ENCODE measurements at places on chromosomes 2 and 18. TPM values are rescaled to one million over a fixed set of nuclear protein-coding genes. Genes with fewer than 3 reads are reported as not detected.

- no peak for DNase-seq
Measured at GRCh38 chr2:84641021-84641420, 124.7 kb downstream of the DNAH6 start.

- DNase-seq = no peak
Measured at GRCh38 chr2:236176951-236177350, 8.8 kb upstream of the GBX2 start.

Gene C2orf80
- total RNA-seq = 0.25 TPM

Gene SIX3
- not detected for total RNA-seq

DNA sequence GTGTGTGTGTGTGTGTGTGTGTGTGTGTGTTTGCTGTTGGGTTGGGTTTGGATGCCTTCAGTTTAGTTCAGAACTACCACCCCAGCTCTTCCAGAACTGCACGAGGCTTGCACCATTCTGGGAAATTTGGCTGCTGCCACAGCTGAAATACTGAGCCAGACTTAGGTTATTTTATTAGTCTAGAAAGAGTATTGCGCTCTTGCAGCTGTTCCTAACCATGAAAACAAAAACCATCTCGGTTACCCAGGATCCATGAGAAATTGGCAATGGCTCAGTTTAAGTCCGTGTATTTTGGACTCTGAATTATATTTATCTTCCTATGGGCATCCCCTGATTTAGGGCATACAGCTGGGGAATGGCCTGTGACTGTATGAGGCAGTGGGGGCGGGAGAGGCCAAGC, 83.2 kb downstream of the TANC1 start:
- no peak for DNase-seq

Gene FANCL
- 60.0 TPM for total RNA-seq

Gene SERPINB3
- not detected for total RNA-seq

Gene CNGA3
- 0.40 TPM for total RNA-seq

DNA sequence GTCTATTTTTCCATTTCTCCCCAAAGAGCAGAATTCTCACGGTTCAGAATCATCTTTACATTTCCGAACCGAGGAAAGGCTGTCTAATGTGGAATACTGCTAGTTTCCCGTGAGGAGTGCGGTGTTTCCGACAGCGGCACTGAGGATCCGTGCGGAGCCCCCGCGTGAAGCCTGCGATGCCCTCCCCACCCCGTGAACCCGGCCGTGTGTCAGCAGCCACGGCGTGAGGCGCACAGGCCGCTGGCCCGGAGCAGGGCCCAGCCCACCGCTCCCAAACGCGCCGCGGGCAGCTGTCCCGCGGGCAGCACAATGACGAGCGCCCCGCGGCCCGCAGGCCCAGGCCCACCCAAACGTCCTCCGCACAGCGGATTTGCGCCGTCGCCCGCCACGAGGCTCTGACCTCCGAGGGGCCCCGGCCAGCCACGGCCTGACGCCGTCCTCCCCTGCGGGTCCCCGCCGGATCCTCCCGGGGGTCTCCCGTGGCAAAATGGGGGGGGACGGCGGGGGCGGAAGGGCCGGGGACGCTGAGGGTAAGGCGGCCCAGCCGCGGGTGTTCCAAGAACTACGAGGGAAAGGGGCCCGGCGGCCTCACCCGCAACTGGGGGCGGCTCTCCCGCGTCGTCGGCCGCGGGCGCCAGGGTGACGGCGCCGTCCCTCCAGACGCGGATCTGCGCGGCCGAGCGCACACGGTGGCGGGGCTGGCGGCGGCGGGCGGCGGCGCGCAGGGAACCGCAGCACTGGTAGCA, 796 bp downstream of the SPIRE1 start:
- DNase-seq = peak; percentile 67

DNA sequence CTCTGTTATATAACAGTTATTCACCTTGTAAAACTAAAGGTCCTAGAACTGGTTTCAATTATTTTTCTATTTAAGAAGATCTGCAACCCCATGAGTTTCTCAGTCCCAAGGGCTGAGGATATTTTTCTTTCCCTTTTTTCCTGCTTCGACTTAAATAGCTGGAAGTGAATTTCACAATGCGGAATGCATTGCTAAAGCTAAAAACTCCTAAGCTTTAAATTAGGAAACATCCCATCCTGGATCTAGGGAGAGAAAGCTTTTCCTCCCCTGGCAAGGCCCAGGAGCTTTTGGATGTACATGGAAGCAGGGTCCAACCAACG, 1.4 kb downstream of the RFX8 start:
- peak; percentile 67 for DNase-seq

DNA sequence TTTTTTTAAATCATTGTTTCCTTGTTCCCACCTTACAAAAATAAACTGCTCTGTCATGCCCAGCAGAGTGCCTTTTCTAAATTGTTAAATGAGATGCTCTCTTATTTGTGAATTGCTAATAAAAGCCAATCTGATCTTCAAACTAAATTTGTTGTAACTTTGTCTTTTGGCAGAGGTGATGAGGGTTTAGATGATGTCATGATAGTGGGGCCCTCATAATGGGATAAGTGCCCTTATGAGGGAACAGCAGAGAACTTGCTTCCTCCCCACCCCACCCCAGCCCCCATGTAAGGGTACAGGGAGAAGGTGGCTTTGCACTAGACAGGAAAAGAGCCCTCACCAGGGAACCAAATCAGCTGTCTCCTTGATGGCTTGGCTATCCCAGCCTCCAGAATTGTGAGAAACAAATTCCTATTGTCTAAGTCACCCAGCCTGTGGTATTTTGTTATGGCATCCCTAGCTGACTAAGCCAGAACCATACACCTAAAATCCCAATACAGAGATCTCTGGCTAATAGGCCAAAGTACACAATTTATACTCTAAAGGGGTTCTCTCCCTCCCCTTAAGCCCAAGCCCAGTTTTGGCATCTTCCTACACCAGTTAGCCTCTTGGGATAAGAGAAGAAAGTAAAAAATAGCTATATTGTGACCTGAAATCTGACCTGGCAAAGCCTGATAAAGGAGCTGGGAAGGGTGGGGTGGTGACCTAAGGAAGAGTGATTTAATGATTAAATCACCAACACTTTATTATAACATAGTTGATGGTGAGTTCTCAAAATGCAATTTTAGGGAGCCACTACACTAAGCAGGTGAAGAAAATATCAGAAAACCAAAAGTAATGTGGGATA, 40.3 kb upstream of the HNRNPA3 start:
- no peak for DNase-seq

- no peak for DNase-seq
Measured at GRCh38 chr2:8598295-8599165, 83.3 kb upstream of the ID2 start.

DNA sequence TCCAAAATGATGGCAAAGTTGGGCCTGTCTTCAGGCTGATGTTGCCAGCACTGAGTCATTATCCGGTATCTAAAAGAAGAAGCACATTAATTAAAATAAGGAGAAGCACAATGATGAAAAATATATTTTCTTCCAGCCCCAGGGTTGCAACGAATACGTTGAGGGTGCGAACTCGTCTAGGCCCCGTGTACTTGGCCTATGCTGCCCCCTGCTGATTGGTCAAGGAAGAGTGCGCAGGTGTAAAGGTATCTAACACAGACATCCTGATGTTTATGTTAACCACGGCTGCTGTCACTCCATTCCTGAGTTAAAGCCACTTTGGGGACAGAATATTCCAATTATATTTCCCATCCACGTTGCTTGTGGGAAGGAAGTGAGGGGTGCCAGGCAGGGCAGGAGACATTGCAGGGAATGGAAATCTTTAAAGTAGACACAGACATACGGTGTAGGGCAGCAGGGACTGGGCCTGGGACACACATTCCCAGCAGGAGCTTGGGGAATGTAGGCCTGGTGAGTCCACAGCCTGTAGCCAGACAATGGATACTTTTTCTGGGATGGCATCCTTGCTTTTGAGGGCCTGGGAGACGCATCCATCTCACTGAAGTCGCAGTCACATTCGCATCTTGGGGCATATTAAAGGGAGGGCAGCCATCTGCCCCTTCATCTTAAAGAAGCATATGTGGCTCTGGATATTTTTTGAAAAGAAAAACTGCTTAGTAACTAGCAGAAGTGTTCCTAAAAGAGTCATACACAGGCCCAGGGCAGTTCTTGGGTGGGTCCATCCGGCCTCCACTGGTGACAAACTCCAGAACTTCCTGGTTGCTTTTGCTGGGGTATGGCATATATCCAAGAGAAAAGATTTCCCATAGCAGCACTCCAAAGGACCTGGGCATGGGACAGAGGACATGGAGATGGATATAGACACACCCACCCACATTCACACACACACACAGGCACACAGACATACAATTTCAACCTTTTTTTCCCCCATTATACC, 81.9 kb downstream of the CLIP4 start:
- peak; percentile 66 for DNase-seq

- no peak for DNase-seq
Measured at GRCh38 chr2:25322312-25322711, 19.4 kb downstream of the DNMT3A start.

Data from lung (tissue), 17 donors.